Glutamatergic neuron (in vitro differentiated cells): ENCODE measurements at places on chromosomes 16 and 17.

- DNase-seq: no peak
Measured at GRCh38 chr17:49969795-49970389, 902 bp downstream of the DLX4 start.

DNA sequence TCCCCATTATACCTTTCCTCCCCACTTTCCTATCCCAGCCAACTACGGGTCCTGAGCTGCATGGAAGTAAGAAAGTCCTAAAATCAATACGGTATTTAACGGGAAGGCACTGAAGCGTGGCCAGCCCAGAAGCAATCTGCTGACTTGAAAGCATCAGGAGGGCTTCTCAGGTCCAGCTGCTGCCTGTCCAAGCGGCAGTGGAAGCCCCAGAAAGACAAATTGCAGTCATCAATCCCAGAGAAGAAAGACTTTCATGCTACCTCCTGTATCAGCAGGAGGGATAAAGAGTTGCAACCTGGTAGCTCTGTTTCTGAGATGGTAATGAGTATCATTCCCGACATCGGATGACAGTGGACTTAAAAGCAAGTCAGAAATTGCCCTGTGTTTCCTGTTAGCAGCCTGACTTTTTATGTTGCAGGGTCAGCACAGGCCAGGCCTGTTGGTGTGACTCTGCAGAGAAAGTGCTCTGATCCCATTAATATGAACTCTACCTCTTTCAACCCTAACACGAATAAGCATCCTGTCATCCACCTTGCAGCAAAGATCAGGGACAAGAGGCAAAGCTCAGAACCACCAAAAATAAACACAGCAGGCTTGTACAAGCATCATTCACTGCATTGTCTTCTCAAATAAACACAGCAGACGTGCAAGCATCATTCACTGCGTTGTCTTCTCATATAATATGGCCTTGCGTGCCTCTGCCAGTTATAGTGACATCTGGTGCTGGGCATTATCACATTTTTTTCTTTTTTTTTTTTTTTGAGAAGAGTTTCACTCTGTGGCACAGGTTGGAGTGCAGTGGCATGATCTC lies 358.6 kb upstream of the CDH11 start:
- peak; percentile 60 for DNase-seq

DNA sequence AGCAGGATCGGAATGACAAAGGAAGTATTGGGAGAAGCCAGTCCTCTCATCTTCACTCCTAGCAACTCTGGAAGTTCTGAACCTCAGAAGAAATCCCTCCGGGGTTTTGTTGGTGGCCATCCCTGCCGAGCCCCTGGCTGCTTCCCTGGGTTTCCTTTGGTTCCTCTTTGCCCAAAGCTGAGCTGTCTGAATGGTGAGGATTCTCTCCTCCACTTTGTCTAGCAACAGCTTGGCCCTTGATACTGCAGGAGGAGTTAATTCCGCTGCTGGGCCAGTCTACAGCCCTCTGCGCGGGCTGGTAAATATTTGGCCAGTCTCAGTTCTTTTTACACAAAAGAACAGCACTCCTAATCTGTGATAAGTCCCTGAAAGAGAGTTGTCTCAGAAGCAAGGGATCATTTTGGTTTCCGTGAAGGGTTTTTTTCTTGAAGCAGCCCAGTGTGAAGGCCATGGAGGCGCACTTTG lies 170.9 kb downstream of the RAB11FIP4 start:
- no peak for DNase-seq

DNA sequence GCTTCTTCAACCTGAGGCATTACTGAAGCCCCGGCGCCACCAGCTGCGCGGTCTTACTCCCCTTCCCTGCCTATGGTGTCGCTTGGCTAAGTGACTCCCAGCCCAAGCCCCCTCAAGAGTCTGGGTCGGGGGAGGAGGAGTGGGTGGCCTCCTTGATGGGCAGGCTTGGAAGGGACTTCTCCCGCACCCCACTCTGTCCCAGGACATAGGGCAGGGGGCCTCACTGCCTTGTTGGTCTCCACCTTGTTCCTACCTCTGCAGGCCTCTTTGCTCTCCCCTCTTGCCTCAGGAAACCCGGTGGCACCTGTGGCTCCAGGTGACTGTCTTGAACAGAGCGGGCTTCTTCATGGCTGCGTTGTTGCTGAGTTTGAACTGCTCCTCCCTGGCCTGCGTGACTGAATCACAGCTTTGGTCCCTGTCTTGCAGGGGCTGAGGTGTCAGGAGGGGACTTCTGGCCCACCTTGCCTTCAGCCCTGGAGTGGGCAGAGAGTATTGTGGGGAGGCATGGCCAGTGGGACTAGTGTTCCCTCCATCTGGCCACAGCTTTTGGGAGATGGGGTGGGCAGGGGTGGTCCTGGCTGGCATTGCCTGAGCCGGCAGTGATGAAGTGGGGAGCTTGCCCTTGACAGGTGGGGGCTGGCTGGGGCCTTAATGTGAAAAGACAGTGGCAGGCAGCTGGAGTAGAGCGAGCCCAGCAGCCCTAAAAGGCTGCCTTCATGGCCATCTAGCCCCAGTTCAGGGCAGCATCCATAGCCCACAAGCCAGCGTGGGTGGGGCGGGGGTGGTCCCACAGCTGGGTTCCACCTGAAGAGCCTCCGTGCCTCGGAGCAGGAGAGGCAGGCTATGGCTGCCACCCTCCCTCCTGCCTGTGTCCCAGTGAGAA lies 7.3 kb downstream of the CBX2 start:
- no peak for DNase-seq

GRCh38 chr16:81866820-81867440 lies 87.8 kb downstream of the PLCG2 start:
- no peak for DNase-seq

- no peak for DNase-seq
Measured at GRCh38 chr17:65268832-65269231, 131.7 kb downstream of the RGS9 start.

DNA sequence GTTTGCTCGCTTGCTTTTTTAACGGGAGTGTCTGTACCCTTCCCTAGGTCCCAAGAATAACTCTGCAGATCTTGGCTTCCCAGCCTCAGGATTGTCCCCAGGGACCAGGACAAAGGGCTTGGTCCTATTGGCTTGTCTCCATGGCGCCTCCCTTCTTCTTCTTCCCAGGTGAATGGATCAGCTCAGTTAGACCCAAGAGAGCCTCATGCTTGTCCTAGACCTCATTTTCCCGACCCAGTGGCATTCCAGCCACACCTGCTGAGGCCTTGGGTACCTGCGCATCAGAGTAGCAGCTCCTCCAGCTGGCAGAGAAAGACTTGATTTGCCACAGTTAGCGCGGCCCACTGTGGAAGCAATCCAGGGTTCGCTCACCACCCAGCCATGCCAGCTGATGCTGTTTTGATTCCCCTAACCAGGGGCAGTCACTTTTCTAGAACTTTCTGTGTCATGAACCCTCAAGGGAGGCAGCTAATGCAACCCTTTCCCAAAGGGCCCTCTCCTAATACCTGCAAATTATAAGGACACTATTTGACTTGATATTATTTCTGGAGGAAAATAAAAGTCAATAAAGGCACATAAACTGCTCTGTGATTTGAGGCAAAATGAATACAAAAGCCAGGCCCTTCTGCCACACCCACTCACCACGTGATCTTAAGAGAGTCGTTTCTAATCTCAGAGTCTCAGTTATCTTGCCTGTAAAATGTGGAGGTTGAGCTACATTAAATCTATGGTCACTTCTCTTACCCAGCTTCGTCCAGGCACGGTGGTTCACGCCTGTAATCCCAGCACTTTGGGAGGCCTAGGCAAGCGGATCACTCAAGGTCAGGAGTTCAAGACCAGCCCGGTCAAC lies 13.9 kb downstream of the GPR142 start:
- no peak for DNase-seq

GRCh38 chr16:12735805-12736204 lies 67.9 kb downstream of the CPPED1 start:
- DNase-seq: no peak

DNA sequence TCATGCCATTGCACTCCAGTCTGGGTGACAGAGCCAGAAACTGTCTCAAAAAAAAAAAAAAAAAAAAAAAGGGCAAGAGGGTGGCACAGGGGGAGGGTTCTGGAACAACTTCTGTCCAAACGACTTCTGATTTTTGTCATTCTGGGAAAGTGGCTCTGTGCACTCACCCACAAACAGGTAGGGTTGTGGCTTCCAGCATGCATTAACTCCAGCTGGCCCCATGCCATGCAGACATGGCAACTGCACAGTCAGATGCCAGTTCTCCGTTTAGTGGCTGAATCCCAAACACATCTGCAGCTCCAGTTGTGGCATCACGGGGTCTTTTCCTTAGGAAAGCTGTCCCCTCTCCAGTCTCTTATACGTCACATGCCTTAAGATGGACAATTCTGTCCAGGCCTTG lies 30.3 kb downstream of the B4GALNT2 start:
- DNase-seq: no peak

DNA sequence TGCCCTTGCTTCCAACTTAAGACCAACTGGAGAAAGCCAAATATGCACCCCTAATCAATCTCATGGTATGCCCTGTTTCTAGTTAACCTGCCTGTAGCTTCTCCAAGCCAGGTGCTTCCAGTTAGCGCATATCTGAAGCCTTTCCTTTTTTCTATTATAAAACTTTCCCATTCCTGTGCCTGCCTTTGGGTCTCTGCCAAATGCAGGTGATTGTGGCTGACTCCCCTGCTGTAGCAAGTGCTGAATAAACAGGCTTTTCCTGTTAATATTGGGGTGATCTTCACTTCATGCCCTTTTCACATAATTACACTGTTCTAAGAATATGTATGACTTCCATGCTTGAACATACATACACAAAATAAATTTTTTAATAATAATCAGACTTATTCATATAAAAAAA lies 207.4 kb downstream of the TANC2 start:
- DNase-seq: no peak

- DNase-seq: no peak
Measured at GRCh38 chr16:64580558-64580957, 541.3 kb downstream of the CDH11 start.

DNA sequence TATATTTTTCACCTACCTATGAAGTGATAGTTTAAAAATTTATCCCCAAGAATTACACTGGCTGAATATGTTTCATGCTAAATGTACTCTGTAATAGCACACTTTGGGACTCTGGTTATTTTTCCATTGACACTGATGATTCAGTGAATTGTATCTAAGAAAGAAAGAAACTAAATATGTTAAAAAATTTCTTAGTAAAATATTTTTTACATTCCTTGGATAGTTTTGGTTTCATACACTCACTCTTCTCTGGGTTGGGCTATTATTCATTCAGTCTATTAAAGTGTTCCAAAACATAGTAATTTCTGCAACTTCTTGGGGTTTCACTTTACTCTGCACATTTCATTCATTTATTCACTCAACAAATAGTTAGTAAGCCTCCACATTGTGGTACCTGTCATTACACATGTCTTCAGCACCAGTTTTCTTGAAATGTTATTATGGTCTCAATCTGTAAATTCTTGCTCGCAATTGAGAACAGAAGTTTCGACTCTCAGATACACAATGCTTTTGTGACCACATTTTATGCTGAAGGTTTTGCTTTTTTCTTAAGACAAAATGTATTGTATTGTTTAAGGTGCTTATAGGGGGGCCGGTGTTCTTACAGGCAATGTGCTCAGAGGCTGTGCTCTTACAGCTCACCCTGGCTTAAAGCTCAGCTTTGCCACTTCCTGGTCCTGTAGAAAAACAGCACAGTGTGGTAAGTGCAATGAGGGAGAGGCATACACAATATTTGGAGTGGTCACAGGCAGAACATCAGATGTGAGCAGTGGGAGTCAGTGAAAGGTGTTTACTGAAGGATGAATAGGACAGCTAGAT lies 17.4 kb downstream of the CNTNAP4 start:
- no peak for DNase-seq

DNA sequence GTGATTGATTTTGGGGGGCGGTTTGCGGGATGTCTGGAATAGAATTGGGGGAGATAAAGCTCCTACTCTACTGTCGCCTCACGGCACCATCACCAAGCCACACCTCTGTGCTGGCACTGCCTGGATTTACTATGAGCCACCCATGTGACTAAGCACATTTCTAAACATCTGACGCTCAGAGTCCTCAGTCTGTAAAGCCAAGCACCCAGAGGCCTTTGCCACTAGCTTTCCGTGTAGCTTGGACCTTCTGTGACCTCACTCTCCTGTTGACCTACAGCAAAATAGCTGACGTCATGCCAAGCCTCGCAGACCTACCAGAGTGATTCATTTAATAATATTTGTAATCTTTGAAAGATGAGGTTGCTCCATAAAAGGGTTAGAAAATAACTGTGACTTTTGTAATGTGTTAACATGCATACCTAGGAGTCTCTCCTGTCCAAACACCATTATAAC lies 38.5 kb upstream of the MYOCD start:
- no peak for DNase-seq

DNA sequence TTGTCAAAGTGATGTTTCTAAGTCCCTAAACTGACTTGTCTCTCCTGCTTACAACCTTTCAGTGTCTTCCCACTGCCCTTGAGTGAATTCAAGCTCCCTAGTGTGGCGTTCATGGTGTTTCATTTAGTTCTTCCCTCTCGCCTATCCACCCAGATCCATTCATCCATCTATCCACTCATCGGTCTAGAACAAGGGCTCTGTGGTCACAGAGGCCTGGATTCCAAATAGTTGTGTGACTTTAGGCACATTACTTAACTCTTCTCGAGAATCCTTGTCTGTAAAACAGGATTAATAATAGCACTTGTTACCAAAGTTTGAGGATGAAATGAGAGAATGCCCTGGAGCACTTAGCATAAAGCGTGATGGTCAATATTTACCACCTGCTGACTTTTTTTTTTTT lies 870 bp upstream of the TAC4 start:
- DNase-seq: no peak

- no peak for DNase-seq
Measured at GRCh38 chr17:50502301-50502990, 5.8 kb upstream of the MYCBPAP start.

- DNase-seq: no peak
Measured at GRCh38 chr17:3870871-3871306, 22.0 kb downstream of the CAMKK1 start.

DNA sequence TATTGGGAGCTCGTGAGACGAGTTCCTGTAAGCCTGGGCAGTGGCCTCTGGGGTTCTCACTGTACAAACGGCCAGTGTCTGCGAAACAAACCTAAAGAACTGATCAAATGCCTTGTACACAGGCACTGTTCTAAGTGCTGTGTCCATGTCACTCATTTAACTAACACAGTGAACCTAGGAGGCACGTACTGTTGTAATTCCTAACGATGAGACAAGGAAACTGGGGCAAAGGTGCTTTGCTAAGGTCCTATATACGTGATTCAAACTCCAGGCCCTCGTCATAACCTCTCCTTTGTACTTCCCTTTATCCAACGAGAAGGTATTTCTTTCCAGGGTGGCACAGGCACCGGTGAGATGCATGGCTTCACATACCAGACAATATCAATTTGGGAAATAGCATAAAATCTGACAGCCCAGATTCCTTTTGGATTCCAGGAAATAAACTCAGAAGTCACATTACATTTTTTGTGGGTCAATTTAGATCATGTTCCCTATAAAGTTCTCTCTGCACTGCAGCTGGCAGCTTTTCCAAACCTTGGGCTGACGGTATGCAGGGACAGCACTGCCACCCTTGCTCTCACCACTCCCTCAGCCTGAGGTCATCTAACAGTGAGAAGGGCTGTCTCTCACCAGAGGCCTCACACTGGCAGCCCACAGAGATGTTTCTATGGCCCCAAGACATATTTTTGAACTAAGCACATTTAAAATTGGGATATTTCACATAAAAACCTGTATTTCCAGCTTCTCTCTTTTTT lies 18.3 kb downstream of the GLYR1 start:
- DNase-seq: no peak
